ENCODE measurements at places on chromosomes 1 and 21. TPM values are rescaled to one million over a fixed set of nuclear protein-coding genes. Genes with fewer than 3 reads are reported as not detected.

GRCh38 chr1:229620876-229621275, 5.0 kb downstream of the TAF5L start:
- DNase-seq: no peak

- DNase-seq: no peak
Observed at GRCh38 chr1:70587872-70588366, 176.9 kb downstream of the CTH start.

DNA sequence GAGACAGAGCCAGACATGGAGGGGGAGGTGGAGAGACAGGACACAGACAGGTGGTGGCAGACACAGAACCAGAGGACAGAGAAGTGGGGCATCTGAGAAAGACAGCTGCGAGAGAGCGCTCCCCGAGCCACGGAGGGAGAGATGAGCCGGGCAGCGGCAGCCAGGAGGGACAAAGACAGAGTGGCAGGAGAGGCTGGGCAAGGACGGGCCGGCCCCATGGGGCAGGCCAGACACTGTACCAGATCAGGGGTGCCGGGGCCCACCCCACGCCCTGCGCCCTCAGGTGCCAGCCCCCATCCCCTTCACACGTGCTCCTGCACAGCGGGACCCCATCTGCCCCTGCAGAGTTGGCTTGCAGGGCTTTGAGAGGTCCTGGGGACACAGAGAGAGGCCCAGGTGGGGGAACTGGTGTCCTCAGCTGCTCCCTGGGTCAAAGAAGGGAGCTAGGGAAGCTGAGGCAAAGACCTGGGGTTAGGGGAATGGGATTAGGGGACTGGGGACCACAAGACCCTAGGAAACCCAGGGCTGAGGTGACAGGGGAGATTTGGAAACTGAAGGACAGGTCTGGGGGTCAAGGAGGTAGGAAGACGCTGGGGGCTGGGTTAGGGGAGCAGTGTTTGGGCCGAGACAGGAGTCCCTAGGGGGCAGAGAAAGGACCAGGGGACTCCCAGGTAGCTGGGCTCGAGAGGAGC, 643 bp downstream of the FNDC5 start:
- no peak for DNase-seq

DNA sequence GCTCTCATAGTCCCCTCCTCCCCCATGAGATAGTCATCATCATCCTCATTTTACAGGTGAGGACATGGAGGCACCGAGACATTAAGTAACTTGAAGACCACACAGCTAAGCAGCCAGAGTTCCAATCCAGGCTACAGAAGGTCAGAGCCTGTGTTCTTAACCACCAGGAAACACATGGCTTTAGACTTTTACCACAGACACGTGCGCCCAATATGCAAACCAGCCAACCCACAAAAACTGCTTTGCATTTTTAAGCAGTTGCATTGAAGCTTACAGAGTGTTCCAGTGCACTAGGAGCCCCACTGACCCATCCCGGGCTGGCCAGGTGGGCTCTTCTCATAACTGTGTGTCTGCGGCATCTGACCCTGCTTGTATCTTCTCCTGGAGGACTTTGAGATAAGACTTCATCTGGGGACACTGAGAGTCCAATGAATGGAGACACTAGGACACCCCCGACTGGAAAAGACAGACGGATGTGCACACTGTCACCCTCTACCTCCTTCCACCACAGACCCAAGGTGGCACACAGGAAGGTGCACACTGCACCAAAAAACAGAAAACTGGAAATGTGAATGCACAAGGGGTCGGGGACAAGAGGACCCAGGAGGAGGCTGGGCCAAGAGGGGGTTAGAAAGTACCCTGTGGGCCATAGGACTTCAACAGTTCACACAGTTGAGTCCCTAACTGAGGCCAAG, 56.4 kb downstream of the ETS2 start:
- DNase-seq: no peak

- no peak for DNase-seq
Observed at GRCh38 chr1:31587720-31588423, 11.6 kb downstream of the TINAGL1 start.

MROH9 gene
- polyA plus RNA-seq: not detected

VAV3 gene
- polyA plus RNA-seq: 118 TPM

DNA sequence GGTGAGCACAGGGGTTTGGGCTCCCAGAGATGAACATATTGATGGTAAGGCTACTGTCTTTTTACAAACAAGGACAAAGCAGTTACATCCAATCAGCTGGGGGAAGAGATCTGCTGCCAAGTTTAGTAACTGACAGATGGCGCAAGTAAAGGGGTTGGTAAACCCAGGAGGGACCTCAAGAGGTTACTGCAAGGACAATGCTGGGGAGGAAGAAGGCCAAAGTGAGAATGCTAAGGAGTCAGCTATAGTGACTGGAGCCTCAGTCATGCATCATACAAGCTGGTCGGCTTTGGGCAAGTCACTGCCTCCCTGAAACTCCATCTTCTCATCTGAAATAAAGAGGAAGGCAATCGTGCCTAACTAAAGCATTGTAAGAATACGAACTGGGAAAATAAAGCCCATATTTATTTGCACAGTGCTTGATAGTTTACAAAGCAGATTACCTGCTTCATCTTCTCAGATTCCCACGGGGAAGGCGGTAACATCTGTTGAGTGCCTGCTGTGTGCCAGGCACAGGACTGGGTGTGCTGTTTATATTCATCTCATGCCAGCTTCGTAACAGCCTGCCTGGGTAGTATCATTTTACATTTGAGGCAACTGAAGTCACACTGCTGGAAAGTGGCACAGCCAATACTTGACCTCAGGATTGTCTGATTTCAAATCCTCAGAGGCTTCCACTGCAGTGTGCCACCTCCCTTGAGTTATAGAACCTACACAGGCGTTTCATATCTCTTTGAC, 114.8 kb downstream of the BEND5 start:
- no peak for DNase-seq

DNA sequence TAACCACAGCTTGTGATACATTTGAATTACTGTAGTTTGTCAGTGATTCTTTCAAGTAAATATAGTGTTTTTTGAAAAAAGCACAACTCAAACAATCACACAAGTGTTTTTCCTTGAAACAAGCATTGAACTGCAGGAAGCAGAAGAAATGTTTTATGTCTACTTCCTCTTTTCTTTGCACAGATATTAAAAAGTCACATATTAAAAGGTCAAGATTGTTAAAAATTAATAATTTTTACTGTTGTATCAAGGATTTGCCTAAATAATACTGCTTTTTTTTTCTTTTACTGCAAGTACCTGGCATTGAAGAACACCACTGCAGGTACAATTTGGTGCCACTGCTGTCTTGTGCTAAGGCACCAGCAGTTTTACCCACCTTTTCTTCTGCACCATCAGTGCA, 214.2 kb upstream of the C1orf105 start:
- DNase-seq: no peak

DNA sequence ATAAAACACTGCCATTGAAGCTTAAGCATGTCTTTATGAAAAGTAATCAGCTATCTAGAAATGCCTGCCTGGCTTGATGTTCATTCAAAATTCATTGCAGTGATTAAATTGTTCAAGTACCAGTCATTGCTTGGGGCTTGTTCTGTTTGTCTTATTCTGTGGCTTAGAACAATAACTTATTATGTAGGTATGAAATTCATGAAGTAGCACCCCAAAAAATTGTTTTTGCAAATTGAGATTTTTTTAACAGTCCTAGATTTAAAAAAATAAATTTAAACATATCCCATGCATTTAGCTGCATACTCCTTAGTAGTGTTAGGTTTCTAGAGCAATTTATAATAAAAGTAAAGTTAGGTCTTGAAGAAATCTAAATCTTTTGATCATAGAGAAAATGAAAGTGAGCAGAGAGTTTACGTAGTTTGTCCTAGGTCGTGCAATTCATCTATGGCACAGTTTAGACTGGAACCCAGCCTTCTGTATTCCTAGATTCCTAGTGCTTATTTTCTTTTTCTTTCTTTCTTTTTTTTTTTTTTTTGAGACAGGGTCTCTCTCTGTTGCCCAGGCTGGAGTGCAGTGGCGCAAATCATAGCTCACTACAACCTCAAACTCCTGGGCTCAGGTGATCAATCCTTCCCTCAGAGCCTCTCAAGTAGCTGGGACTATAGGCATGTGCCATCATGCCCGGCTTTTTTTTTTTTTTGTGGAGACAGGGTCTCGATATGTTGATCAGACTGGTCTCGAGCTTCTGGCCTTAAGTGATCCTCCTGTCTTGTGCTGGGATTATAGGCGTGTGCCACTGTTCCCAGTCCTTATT, 9.3 kb downstream of the MIER1 start:
- DNase-seq: no peak

CSTB gene
- polyA plus RNA-seq: 47.3 TPM

DNA sequence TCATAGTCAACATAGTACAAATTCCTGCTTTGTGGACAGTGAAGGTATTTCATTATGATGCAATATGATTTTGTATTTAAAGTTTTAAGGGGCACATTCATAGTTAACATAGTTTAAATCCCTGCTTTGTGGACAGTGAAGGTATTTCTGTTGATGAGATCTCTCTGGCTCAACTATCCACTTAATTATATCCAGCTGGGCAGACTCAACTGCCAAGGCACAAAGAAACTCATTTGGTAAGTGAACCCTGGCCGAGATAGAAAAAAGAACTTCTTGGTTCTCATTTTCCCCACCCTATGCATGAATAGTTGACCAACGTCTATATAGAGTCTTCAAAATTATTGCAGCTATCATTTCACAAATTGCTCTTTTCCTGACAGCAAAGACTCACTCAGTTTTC, 1194.6 kb downstream of the NCAM2 start:
- DNase-seq: no peak

- no peak for DNase-seq
Observed at GRCh38 chr1:35860696-35861095, 22.3 kb upstream of the AGO1 start.

DNA sequence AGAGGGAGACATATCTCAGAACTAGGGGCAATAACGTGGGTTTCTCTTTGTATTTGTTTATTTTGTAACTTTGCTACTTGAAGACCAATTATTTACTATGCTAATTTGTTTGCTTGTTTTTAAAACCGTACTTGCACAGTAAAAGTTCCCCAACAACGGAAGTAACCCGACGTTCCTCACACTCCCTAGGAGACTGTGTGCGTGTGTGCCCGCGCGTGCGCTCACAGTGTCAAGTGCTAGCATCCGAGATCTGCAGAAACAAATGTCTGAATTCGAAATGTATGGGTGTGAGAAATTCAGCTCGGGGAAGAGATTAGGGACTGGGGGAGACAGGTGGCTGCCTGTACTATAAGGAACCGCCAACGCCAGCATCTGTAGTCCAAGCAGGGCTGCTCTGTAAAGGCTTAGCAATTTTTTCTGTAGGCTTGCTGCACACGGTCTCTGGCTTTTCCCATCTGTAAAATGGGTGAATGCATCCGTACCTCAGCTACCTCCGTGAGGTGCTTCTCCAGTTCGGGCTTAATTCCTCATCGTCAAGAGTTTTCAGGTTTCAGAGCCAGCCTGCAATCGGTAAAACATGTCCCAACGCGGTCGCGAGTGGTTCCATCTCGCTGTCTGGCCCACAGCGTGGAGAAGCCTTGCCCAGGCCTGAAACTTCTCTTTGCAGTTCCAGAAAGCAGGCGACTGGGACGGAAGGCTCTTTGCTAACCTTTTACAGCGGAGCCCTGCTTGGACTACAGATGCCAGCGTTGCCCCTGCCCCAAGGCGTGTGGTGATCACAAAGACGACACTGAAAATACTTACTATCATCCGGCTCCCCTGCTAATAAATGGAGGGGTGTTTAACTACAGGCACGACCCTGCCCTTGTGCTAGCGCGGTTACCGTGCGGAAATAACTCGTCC, 1.3 kb upstream of the OLIG2 start:
- DNase-seq: no peak

- no peak for DNase-seq
Observed at GRCh38 chr1:154926201-154926600, 10.3 kb downstream of the PMVK start.

DNA sequence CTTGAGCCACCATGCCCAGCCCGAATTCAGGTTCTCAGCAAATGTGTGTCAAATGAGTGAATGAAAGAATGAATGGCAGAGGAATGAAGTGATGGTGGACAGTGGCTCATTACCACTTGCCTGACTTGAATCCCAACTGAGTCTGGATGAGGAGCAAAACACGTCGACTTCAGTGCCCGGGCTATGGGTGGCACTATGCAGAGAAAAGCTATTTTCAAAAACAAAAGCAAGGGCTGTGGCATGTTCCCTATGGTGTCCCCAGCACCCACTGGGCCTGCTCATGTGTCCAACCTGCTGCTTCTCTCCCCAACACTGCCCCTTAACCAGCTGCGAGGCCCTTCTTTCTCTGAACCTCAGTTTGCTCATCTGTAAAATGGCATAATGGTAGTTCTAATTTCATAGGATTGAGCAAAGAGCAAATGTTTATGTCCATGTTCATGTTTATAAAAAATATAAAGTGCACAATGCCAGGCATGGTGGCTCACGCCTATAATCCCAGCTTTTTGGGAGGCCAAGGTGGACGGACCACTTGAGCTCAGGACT, 4.3 kb upstream of the MAD2L2 start:
- DNase-seq: no peak

DNA sequence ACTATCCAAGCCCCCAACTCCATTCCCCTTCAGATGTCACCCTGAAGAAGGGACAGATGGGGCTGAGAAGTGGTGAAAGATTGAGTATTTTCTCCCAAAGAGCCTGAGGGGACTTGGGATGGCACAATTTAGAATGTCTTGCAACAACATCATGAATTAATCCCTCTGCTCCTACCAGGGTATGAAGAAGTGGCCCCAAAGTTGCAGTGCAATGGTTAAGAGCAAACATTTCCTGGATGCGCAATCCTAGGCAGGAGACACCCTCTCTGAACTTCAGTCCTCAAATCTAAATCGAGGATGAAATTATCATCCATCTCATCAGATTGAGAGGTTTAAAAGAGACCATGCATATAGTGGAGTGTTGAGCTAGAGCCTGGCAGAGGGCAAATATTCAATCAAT, 28.6 kb upstream of the CITED4 start:
- no peak for DNase-seq

GRCh38 chr21:27206368-27206982, 239.6 kb upstream of the ADAMTS5 start:
- DNase-seq: no peak

DNA sequence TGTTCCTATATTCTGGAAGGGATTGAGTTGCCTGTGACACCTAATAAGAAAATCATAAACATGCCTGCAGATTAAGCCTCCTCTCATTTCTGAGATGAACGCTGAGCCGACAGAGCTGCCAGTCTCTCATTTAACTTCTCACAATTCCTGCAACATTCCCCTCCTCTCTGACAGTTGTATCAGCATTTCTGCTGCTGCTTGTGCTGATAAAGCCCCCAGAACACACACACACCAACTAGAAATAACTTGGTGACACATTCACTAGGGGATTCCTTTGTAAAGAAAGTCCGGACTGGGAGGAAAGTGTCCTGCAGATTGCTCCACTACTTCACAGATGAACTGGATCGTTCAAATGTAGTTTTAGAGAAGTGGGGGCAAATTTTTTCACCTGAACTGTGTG, 437.3 kb downstream of the PLA2G4A start:
- no peak for DNase-seq

All from renal cortex interstitium (tissue), 15 donors.